ENCODE measurements at places on chromosomes 6 and 20.

DNA sequence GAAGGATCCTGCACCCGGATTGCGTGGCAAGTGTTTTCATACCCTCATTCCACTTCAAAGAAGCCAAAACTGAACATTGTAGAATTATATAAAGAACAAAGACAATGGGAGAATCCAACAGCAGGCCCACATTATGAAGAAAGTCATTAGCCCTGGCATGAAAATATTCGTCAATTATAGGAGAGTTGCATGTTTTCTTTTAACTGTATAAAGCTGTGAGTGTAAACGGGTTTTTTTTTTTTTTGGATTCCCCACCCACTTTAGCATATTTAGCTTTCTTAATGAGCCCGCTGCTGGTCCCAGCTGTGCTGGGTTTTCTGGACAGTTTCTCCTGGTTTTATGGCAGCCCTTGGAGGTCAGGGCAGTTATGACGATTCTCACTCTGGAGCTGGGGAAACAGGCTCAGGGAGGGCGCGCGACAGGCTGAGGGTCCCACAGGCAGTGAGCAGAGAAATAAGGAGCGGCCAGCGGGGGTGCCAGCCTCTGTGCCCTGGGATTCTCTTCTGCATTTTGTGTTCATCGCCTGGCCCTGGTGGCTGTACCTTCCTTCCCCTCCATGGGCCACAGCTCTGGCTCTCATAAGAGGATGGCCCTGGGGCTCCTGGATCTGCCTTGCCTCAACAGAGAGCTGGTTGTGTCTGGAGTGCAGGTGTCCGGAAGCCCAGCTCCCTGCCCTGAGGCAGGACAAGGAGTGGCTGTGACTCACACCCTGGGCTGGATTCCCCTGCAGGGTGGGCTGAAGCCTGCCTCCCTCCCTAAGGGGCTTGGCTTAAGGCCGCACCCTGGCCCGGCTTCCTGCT lies 24.1 kb upstream of the SULF2 start:
- no peak for DNase-seq

- DNase-seq = no peak
These were observed 8.9 kb downstream of the FAM217B start for GRCh38 chr20:59948828-59949720.

DNA sequence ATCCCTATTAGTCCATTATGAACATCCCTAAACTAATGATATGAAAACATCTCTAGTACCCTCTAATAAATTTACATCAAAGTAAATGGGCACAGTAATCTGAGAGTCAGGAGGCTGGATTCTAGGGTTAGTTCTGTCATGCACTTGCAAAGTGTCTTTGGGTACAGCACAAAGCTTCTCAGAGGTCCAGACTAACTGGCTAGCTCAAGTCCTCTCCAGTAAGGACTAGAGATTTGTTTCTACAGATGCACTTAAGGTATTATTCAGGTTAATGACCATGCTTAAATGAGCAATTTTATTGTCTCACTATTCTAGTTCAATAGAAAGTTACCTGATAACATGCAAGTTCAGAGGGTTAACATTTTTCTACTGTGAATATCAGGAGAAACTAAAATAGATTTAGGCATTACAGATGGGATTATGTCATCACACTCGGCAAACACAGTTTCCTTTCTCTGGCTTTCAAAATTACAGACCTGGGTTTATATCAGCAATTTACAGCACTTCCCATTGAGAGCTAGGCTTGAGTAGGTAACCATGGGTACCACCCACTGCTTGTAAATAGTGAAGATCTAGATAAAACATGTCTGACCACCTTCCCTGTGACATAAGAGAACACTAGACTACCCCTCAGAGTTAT lies 402.9 kb upstream of the RUNX2 start:
- no peak for DNase-seq

- no peak for DNase-seq
These were observed 2.7 kb downstream of the TMEM74B start for GRCh38 chr20:1182106-1182505.

DNA sequence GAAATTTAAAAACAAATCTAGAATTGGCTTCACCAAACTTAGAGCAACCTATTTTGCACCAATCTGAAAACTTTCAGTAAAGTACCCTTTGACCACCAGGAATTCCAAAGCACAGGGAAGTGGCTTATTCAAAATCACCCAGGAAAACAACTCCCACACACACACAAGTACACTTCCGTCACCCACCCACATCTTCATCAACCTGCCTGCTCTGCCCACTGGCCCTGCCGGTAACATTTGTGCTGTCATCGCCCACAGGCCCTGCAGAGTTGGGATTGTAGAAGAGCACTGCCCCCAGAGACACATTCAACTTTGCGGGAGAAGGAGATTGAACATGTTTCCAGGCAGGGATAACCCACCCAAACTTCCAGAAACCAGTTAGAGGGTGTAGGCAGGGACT lies 19.3 kb upstream of the SCML4 start:
- DNase-seq = no peak

DNA sequence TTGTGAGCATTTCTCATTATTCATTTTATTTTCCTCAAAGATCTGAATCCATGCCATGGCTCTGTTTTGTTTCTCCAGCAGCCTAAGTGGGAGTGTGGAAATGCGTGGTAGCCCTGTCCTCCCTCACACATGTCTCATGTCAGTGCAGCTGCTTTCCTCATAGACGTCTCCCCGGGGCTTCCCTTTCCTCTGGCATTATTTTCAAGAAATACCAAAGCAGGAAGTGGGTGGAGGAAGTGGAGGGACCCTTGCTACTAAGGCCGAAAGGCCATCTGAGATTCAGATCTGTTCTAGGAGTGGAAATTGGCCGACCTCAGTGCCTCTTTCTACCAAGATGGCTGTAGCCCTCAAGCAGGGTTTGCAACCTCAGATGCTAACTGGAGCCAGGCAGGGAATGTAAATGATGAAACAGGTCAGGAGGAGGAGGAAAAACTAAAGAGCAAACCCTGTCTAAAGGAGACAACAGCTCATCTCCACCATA lies 420.9 kb upstream of the PLCB4 start:
- DNase-seq = peak; percentile 17

GRCh38 chr6:144590532-144590931 lies 305.4 kb downstream of the UTRN start:
- no peak for DNase-seq

GRCh38 chr20:21291026-21291425 lies 12.1 kb upstream of the XRN2 start:
- DNase-seq = no peak

- DNase-seq = no peak
These were observed 62.6 kb upstream of the ADGRB3 start for GRCh38 chr6:68572525-68572924.

GRCh38 chr6:169671563-169671962 lies 30.3 kb downstream of the WDR27 start:
- DNase-seq = no peak

- DNase-seq = no peak
These were observed 97.6 kb upstream of the HDGFL1 start for GRCh38 chr6:22471746-22472145.

- no peak for DNase-seq
These were observed 91.8 kb downstream of the CAP2 start for GRCh38 chr6:17485181-17485580.

GRCh38 chr6:81054036-81054435 lies 698.4 kb downstream of the TENT5A start:
- no peak for DNase-seq

- DNase-seq = no peak
These were observed 31.3 kb upstream of the ZSCAN23 start for GRCh38 chr6:28474441-28475219.

GRCh38 chr6:19408331-19408730 lies 428.8 kb upstream of the ID4 start:
- DNase-seq = no peak

DNA sequence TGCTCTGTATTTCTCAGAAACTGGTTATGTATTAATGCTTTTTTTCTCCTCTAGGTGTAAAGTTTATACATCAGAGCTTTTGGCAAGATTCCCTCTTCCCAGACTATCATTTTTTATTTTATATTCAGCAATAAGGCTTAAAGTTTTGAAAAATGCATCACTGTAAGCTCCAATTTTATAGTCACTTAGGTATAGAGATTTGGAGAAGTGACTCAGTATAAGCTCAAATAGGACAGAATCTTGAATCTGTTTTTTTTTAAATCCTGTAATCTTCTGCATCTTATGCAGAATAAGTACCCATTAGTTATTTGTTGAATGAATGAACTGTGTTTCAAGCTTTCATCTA lies 1.0 kb downstream of the NCOA7 start:
- DNase-seq = no peak

GRCh38 chr6:713351-713750 lies 20.4 kb upstream of the EXOC2 start:
- DNase-seq = no peak

DNA sequence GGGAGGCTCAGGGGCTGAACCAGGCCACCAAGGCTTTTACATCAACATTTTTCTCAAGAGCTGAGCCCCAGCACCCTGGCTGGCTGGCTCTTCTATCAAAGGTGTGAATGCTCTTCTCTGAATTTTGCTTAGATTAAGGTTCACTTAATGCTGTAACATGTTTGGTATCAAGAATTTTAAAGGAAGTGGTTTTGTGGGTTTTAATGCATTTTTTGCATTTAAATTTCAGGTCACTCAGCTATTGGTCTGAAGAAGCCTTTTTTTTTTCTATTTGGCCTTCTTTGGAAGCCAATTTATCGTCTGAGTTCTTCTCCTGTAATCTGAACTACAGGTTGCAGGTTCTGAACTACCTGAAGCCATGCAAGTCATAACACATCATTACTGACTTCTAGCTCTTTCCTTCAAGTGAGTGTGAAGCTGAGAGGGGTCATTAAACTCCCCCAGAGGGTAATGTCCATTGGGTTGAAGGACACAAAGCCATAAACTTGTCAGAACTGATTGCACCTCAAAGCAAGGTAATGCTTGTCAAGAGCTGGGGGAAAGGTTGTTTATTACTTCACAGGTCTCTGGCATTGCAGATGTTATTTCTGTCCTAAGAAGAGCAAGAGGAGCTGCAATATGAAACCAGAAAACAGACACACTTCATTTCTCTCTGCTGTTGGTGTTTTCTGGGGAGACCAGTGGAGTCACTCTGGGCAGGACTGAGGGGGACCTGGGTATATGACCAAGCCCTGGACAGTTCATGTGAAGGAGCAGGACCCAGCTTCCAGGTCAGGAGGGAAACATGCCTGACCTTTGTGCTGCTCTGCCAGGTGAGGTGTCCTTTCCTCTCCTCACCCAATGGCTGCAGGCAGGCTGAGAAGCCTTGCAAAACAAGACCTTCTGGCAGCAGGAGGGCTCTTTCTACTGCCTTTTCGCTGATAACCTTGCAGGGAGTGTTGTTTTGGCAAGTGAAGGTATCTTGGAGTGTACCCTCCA lies 26.1 kb upstream of the NEDD9 start:
- DNase-seq = no peak

GRCh38 chr6:90707246-90707645 lies 120.4 kb upstream of the MAP3K7 start:
- DNase-seq = no peak

GRCh38 chr20:13922241-13922640 lies 68.2 kb downstream of the SEL1L2 start:
- DNase-seq = no peak

DNA sequence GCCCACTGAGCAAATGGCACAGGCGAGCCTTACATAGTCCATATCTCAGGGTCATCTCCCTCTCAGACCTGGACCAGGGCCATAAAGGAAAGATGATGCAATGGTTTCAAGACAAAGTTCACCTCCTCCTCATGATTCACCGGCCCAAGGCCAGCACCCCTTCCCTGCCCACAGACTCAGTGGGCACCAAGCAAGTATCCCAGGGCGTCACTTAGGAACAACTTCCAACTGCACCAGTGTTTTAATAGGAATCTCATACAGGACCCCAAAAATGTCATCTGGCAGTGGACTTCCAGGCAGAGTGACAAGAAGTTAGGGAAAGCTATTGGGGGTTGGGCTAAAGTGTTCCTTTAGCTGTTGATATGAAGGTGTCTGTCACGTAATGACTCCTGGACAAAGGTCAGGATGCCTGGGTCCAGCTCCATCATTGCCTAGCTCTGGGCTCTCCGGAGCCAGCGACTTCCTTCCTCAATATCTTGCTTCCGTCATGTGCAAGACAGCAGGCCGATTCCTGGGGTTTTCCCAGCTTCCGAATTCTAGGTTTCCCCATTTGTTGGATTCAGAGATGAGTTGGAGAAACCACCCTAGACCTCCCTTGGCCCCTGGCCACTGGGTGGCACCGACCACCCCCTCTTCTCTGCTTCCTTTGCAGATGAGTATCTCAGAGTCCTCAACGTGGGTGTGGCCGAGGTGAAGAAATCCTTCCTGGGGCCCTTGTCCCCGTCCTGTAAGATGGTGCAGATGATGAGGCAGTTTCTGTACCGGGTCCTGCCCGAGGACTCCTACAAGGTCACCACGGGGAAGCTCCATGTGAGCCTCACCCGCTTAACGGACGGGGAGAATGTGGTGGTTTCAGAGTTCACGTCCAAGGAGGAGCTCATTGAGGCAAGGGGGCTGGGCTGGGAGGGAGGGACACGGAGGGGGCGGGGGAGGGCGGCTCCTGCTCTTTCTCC lies 21.1 kb downstream of the PNPLA1 start:
- DNase-seq = no peak

GRCh38 chr20:49505518-49505917 lies 23.1 kb upstream of the KCNB1 start:
- no peak for DNase-seq

GRCh38 chr6:85364344-85364743 lies 85.5 kb upstream of the NT5E start:
- no peak for DNase-seq

DNA sequence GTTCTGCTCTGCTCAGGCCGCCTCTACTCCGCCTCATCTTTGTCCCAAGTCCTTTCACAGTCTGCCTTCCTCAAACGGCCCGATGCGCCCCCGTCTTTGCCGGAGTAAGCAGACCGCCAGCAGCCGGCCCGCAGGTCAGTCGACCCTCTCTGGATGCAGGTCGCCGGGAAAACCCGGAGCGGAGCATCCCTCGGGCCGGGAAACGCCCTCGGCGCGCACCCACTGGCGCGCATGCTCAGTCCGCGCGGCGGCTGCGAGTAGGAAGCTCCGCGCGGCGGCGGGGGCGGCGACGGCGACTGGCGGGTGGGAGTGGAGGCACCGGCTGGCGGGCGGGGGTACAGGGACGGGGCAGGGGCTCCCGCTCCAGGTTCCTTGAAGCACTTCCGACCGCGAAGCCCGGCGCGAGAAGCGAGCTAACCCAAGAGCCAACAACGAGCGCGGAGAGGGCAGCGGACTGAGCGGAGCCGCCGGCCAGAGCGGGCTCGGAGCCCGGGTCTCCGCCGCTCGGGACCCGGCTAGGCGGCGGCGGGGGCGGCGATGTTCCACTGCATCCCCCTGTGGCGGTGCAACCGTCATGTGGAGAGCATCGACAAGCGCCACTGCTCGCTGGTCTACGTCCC lies at the start of gene LRRC1:
TSS of gene LRRC1 (plus strand) at position 286 of the 620 bp plus-strand sequence. CDS start at position 538, 252 bp downstream.
- peak; percentile 90 for DNase-seq

GRCh38 chr6:156685823-156686222 lies 91.4 kb upstream of the ARID1B start:
- DNase-seq = no peak

DNA sequence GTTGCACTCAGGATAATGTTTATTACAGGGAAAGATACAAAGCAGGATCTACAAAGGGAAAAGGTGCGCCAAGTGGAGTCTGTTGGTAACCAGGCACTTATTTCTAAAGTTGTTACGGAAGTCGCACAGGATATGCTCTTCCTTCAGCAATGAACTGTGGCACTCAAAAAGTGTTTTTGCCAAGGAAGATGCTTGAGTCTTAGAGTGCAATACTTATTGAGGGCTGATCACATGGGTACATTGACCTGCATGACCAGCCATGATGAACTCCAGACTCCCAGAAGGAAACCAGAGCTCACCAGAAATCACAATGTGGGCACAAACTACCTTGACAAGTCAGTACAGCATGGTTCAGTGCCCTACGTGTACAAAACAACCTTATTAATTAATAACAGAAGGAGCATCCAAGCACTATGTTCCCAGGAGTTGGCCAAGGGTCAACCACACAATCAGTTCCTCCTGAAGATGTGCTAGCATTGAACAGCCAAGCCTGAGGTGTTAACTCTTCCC lies 270.7 kb upstream of the TFAP2D start:
- no peak for DNase-seq

All from psoas muscle (tissue), 8 donors.